Common myeloid progenitor, CD34-positive (primary cell): ENCODE measurements at places on chromosomes 5 and 9.
A peak's percentile ranks its signal among the peaks of the same experiment; 100 is the strongest.

GRCh38 chr9:35814841-35815543 lies at the start of gene HINT2:
Gene HINT2, minus strand, starts transcription at chr9:35815042. Its CDS starts 63 bp downstream, at chr9:35814979.
- H3K4me1 ChIP-seq: peaks cover 31% of the 10 kb centered on the region
- H3K27ac ChIP-seq: peak within 1 kb of the TSS; percentile 48
- H3K36me3 ChIP-seq: no peaks in the 10 kb centered on the region
- DNase-seq: peak; percentile 99
- H3K4me3 ChIP-seq: peak within 1 kb of the TSS; percentile 82

GRCh38 chr5:127011961-127012644 lies 18.3 kb downstream of the MARCHF3 start:
- DNase-seq: peak; percentile 21
- peaks cover 10% of the 10 kb centered on the region for H3K4me1 ChIP-seq
- H3K4me3 ChIP-seq: no peak overlapping the region
- H3K27ac ChIP-seq: no peak overlapping the region
- H3K27me3 ChIP-seq: no peaks in the 10 kb centered on the region

- H3K4me1 ChIP-seq: peaks cover 9% of the 10 kb centered on the region
- DNase-seq: no peak
- H3K4me3 ChIP-seq: no peak overlapping the region
- H3K27ac ChIP-seq: no peak overlapping the region
- H3K27me3 ChIP-seq: no peaks in the 10 kb centered on the region
Observed at GRCh38 chr9:104906441-104907277, 21.3 kb downstream of the ABCA1 start.

DNA sequence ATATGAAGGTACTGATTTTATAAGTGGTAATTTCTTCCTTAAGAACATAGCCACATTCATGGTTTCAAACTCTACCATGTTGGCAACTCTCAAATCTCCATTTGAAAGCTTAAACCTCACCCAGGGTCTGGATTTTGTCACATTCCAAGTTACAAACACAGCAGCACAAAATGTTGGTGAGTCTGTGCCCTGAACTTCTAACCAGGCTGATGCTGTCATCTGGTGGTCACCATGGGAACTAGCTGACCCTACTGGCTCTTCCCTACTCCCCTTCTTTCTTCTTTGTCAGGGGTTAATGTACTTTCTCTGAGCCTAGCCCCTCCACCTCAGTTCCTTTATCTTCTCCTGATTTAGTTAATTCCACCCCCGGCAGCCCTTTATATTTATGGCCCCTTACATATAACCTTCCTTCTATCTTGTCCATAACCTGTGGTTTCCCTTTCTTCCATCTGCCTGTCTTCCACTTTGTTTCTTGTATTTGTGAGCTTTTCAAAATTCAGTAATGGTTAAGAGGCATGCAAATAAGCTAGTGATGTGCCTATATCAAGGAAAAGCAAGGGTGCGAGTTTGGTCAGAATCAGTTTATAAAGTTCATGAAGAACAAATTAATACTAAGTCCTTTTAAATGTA lies 35.9 kb downstream of the TGFBR1 start:
- peaks cover 16% of the 10 kb centered on the region for H3K4me1 ChIP-seq
- peaks cover 52% of the 10 kb centered on the region for H3K36me3 ChIP-seq
- no peaks in the 10 kb centered on the region for H3K27me3 ChIP-seq
- H3K27ac ChIP-seq: no peak overlapping the region
- H3K4me3 ChIP-seq: no peak overlapping the region

GRCh38 chr5:179190851-179191505 lies 130.8 kb downstream of the ZNF354C start:
- H3K4me3 ChIP-seq: no peak overlapping the region
- no peaks in the 10 kb centered on the region for H3K27me3 ChIP-seq
- H3K27ac ChIP-seq: no peak overlapping the region
- DNase-seq: no peak
- no peaks in the 10 kb centered on the region for H3K36me3 ChIP-seq
